ENCODE measurements at places on chromosomes 16 and 17.

- DNase-seq: no peak
These were observed 42.8 kb downstream of the TNFRSF13B start for GRCh38 chr17:16929035-16929680.

GRCh38 chr17:66965801-66966262, 1.3 kb downstream of the CACNG4 start:
- no peak for DNase-seq

- DNase-seq: no peak
These were observed 19.0 kb downstream of the WWP2 start for GRCh38 chr16:69781118-69781517.

GRCh38 chr16:78689536-78689935, 590.1 kb downstream of the WWOX start:
- DNase-seq: no peak

GRCh38 chr17:44202756-44203155, 3.1 kb upstream of the ATXN7L3 start:
- no peak for DNase-seq

DNA sequence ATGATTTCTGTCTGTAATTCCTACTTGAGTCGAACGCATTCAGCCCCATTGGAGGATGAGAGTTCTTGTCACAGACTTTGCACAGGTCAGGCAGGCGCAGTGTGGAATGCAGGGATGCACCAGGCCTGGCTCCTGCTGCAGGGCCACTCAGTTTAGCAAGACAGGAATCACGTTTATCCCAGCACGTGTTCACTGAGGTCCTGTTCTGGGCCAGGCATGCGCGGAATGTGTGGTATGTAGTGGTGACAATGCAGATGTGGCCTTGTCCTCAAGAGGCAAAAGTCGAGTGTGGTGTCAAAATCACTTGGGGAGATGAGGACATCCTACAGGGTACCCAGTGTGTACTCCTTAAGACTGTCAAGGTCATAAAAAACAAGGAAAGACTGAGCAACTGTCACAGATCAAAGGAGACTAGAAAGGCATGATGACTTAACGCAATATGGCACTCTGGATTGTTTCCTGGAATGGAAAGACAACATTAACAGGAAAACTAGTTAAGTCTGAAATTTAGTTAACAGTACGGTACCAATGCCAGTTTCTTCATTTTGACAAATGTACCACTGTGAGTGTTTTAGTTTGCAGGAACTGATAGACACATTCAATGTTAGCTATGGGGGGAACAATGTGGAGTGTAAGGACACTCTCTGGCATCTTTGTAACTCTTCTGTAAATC, 121.5 kb upstream of the ADAMTS18 start:
- peak; percentile 1 for DNase-seq

- no peak for DNase-seq
These were observed 14.7 kb upstream of the TMEM220 start for GRCh38 chr17:10744501-10745000.

- no peak for DNase-seq
These were observed 2.9 kb downstream of the CPPED1 start for GRCh38 chr16:12800817-12801216.

DNA sequence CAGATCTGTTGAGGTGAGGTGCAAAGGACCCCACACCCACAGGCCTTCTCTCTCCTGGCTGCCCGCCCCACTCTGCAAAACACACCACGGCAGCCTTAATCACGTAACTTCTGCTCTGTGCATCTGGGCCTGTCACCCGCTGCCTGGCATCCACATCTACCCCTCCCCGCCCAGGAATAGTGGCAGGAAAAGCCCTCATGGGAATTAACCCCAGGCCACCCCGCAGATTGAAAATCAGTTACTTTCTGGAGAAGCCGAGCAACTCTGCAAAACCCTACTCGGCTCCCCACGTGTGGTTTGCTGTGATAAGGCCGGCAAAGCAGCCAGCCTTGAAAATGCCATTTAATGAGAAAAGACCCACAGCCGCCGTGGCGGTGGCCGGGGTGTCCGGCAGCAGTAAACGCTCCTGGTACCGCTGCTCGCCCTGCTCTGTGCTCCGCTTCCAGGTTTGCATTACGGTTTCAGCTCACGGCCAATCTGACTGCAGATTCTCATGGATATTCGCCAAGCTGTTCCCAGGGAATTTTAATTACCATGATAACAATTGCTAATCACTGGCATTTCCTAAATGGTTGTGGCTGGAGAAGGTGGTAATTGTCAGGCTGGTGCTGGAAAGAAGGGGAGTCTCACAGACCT, 78.0 kb upstream of the DOC2B start:
- no peak for DNase-seq

DNA sequence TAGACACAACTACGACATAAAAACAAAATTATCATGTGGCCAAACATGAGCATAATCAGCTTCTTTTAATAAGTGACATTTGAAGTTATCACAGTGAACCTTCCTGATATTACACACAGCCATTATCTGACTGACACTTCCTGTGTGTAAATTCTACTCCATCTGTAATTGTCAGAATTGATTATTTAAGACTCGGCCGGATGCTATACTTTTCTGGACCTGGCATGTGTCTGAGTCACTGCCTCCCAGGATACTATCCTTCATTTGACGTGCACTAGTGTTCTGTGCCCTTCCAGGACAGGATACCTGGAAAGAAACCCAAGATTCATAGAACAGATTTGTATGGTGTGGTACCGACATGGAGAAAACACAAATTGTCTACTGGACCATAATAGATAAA, 242.0 kb downstream of the HS3ST3A1 start:
- no peak for DNase-seq

DNA sequence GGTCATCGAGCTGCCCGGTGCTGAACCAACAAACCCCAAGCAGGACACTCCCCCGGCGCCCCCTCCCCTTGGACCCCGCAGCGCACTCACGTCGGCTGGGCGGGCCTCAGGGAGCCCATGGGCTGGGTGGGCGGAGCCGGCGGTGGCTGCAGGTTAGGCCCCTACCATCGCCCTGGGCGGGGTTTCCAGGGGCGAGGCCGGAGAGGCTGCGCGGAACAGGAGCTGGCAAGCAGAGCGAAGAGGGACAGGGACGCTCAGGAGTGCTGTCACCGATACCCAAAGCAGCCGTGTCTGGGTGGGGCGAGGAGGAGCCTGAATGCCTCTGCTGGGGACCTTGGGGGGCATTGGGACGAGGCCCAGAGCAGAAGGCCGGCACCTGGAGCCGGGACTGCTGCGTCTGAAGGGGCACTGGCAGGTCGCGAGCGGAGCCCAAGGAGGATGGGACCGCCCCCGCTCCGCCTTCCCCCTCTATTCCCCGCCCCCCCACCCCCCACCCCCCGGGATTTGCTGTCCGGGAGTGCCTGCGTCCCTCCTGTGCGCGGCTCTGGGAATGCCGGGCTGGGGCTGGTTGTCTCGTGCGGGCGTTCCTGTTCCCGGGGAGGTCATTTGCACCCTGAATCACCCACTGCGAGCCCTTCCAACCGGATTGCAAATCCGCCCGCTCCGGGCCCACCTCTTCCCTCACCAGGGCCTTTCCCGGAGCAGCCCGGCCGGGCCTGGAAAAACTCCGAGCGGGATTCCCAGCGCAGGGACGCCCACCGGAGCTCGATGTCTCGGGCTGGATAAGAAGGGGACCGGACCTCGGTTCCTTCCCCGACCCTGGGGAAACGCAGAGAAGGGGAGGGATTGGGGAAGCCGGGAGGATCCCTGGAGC, 902 bp downstream of the ARHGAP27 start:
- DNase-seq: peak; percentile 77

DNA sequence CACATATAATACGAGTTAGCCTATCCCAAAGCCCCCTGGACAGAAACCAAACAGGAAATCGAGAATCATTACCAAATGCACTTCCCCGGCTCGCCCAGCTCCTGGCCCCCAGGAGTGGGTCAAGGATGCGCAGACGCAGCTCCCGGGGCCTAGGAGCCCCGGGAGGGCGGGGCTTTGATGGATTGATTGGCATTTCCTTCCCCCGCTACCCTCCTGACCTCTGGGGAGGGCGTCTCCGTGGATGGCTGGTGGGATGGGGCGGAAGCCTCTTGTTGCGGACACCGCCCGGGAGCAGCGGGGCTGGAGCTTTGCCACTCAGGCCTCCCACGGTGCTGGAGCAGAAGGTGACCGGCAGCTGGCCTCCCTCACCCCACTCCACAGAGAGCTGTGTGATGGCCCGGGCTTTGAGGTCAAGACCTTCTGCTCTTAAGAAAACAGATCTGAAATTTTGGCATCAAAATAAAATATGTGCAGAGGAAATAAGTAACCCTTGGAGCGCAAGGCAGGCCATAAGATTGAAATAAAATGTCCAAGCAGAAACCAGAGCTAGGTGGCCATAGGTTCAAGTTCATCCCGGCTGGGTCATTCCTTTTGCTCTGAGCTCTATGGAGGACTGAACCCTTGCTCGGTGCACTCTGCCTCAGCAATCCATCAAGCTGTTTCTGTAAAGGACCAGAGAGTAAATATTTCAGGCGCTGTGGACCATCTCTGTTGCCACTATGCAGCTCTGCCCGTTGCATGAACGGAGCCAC, 262.3 kb downstream of the SOX9 start:
- DNase-seq: no peak

GRCh38 chr17:17971431-17972125, 622 bp downstream of the TOM1L2 start:
- peak; percentile 23 for DNase-seq

- DNase-seq: no peak
These were observed 520.3 kb upstream of the CDH5 start for GRCh38 chr16:65846210-65846602.

- DNase-seq: no peak
These were observed 12.1 kb downstream of the UBE2O start for GRCh38 chr17:76440751-76441362.

DNA sequence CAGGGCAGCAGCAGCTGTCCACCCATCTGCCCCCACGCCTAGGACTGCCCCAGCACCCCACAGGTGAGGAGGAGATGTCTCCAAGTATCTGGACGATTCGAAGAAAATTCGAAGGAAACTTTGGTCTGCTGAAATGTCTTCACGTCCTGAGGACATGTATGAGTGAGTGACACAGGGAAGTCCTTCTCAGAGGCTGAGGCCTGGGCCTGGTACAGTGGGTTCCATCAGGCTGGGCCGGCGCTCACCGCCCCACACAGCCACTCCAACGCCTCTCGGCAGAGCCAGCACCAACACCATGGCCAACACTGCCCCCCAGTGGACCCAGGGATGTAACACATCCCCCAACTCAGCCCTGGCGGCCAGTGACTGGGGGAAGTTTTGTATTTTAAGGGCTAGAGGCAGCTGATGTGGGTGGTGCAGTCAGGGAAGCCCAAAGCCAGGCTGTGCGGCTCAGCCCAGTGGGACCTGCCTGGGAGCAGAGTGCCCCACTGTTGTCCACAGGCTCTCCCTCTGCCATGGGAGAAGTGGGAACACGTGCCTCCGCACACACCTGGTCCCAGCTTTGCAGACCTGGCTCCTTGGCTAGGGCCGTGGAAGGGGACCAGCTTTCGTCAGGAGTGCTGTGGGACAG, 55.8 kb upstream of the FASN start:
- DNase-seq: peak; percentile 68

- DNase-seq: peak; percentile 77
These were observed 763 bp upstream of the SOX9 start for GRCh38 chr17:72119873-72120641.

GRCh38 chr16:57191056-57191571, 5.0 kb downstream of the RSPRY1 start:
- DNase-seq: peak; percentile 74

- no peak for DNase-seq
These were observed 58.2 kb downstream of the MYH11 start for GRCh38 chr16:15798671-15799070.

DNA sequence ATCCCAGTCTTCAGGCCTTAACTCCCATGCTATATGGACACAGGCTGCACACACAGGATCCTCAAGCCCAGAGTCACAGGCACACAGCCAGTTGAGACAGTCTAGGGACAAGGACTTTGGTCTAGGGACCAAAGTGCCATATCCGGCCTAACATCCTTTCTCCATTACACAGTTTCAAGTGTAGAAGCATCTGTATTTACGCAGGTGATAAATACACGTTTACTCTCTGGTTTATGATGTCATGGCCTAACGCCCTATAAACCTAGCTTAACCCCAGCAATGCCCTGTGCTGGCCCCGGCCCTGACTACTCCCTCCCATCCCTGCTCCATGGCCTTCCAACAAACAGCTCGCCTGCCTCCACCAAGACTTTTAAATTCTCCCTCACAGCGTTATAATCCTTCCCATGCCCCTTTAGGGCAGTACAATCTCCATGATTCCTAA, 17.1 kb downstream of the CUEDC1 start:
- no peak for DNase-seq

GRCh38 chr16:80489173-80489572, 51.6 kb upstream of the DYNLRB2 start:
- no peak for DNase-seq

GRCh38 chr17:35294756-35295155, 51.9 kb downstream of the SLFN5 start:
- peak; percentile 26 for DNase-seq

- no peak for DNase-seq
These were observed 2.3 kb downstream of the E2F4 start for GRCh38 chr16:67194260-67194659.

GRCh38 chr16:80594756-80595155, 54.0 kb downstream of the DYNLRB2 start:
- DNase-seq: peak; percentile 71

DNA sequence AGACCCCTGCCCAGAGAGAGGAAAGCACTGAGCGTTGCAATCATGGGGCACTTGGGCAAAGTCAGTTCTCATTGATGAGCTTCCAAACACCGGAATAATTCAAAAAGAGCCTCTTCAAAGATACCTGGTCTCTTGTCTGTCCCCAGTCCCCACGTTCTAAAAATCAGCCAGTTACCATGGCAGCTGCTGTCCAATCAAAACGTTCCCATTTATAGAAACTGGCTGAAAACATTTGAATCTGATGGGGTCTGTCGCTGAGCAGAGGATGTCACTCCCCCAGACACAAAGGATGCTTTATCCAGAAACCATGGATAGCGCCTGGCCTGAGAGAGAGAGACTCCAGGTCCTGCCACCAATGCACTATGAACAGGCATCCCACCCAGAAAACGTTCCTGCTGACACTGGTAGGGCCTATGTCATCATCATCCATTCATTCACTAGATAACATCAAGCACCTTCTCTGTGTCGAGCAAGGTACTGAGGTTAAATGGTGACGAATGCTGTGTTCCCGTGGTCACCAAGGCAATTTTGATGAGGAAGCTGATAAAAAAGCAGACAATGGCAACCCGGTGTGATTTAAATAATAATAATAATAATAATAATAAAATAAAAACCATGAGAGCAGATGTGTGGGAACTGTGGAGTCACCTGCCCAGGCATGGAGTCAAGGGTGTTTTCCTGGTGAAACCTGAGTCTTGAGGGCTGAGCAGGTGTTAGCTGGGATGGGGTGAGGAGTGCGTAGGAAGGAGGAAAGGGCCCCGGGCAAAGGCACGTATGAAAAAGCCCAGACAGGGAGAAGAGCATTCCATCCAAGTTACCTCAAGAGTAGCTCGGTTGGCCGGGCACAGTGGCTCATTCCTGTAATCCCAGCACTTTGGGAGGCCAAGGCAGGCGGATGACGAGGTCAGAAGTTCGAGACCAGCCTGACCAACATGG, 19.0 kb upstream of the CALB2 start:
- no peak for DNase-seq

GRCh38 chr16:24070851-24071250, 185.3 kb upstream of the CACNG3 start:
- DNase-seq: peak; percentile 32

Data from EL (cell line).